Left kidney (tissue), 8 donors: ENCODE measurements at places on chromosomes 7 and 10.

GRCh38 chr10:63554657-63555056, 33.5 kb downstream of the REEP3 start:
- no peak for DNase-seq

DNA sequence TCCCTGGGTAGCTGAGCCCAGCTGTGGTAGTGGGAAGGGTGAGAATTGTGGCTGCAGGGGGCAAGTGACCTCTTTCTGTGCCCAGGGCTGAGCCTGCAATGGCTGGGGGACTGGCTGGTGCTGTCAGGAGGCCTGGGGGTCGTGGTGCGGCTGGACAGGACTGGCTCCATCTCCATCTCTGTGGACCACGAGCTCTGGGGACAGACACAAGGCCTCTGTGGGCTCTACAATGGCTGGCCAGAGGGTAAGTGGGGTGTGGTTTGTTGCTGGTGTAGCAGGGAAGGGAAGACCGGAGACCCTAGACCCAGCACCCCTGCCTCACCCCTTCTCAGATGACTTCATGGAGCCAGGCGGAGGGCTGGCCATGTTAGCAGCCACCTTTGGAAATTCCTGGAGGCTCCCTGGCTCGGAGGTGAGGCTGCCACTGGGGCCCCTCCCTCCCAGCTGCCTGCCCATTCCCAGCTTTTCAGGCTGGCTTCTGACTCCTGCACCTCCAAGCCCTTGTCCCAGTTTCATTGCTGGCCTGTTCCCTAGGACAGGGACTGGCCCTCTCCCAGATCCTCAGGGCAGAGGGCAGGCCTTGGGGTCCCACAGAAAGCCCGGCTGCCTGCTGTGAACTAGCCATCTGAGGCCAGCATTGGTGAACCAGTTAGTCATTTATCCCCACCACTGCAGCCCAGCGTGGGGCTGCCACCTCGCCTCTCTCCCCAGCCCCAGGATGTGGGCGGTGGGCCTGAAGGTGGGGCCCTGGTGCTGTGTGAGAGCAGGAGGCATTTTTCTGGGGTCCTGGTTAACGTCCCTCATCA, 5.5 kb upstream of the ZNF467 start:
- no peak for DNase-seq

- DNase-seq, result no peak
Measured at GRCh38 chr10:80477813-80478212, 23.7 kb downstream of the TSPAN14 start.

DNA sequence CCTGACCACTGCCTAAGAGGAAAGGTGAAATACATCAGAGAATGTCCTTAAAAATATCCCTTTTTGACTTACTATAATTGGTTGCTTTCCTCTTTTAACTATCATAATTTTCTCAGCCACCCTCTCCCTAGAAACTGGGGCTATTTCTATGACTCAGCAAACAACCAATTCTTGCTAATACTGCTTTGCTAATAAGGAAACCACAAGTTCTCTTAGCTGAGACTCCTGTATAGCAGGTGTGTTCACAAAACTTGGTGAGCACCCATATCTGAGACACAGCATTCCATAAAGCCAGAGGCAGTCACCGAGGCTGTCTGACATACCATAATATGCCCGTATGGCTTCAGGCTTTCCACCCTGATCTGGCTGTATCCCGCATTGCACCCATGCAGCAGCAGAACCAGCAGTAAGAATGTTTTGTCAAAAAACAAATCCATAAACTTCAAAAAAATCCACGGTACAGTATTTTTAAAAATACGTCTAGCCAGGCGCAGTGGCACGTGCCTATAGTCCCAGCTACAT, 191.7 kb upstream of the C7orf33 start:
- no peak for DNase-seq

GRCh38 chr10:120480848-120481247, 23.8 kb downstream of the PLPP4 start:
- DNase-seq, result no peak

GRCh38 chr10:2986391-2986801, 81.0 kb upstream of the PFKP start:
- no peak for DNase-seq

DNA sequence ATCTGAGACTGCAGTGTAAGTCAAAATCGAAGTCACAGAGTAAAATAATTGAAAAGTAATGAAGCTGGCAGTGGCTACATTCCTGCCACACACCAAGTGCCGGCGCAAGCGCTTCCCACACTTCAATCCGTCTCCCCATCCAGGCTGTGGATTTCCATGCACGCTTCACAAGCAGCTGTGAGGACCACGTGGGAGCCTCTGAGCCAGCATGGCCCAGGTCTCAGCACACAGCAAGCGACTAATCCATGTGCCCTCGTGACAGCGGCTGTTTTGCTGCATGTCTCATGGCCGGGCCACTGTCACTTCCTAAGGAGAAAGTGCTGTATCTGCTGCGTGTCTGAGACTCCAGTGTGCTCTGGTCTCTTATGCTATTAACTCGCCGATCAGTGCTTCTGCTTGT, 566.9 kb downstream of the DNAJB6 start:
- DNase-seq, result no peak

DNA sequence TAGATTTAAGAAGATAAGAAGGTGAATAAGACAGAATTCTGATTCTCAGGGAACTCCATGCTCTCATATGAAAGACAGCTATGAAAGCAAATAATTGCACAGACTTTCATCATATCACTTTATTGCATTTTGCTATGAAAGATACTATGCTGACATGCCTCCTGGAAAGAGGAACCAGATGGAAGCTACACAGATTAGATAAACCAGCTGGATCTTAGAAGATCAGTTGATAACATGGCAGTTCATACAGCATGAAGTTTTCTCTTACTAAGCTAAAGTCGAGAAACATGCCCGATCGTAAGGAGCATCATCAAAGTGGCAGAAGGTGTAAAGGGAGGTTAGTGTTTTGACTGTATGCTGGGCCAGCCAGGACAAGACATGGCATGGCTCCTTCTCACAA, 112.5 kb upstream of the DPP6 start:
- no peak for DNase-seq

- DNase-seq, result no peak
Measured at GRCh38 chr10:74292871-74293427, 141.9 kb downstream of the ADK start.

- no peak for DNase-seq
Measured at GRCh38 chr7:134639061-134639460, 7.6 kb upstream of the BPGM start.

GRCh38 chr10:61643316-61643751, 19.4 kb upstream of the CABCOCO1 start:
- DNase-seq, result no peak
